ENCODE measurements at places on chromosomes 5 and 9.
A peak's percentile ranks its signal among the peaks of the same experiment; 100 is the strongest.

- DNase-seq = no peak
Observed at GRCh38 chr5:151048526-151048925, 28.1 kb downstream of the GPX3 start.

DNA sequence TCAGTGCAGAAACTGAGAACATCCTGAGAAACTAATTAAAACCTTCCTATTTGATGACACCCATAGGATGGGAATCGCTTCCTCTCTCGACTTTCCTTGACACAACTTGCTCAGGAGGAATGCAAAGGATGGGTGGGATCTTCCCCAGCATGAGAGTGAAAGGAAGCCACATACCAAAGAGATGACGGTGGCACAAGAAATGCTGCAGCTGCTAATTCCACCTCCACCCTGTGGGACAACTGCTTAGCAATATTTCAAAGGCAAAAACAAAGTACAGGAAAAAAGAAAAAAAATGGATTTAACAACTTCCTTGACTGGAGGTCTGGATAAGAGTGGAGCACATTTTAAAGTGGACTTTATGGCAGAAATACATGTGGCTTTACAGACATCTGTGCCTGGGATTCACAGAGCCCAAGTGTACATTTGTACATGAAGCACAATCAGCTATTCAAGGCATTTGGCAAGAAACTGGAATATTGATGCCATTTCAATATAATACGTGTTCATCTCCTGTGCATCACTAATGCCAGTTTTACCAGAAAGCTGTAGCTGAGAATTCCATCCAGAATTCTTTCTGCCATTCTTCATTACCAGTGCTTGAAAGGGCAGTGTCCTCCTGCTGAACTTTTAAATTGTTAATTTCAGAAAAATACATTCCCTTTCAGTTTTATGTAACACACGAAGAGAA, 359.2 kb upstream of the ACTBL2 start:
- no peak for DNase-seq

DNA sequence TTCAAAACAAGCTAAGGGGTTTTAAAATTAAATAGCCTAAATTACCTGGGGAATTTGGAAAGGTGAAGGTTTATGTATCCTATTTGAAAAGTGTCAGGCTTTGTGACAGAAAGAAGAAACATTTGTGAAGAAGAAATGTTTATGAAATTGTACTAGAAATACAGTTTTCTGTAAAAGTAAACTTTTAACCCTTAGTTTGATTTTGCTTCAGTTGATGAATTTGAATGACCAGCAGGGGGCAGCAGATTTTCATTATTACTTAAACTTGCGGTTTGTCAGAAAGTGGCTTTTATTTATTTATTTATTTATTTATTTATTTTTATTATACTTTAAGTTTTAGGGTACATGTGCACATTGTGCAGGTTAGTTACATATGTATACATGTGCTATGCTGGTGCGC, 58.1 kb downstream of the NNT start:
- DNase-seq = peak; percentile 13

- no peak for DNase-seq
Observed at GRCh38 chr5:143739746-143740145, 72.2 kb upstream of the HMHB1 start.

GRCh38 chr5:60802226-60802625, 41.8 kb downstream of the ELOVL7 start:
- DNase-seq = no peak

- DNase-seq = no peak
Observed at GRCh38 chr9:121363622-121363961, 6.5 kb downstream of the STOM start.

GRCh38 chr5:163888366-163888765, 382.9 kb downstream of the MAT2B start:
- DNase-seq = no peak

GRCh38 chr9:106035806-106036205, 341.5 kb downstream of the TMEM38B start:
- no peak for DNase-seq

GRCh38 chr9:122131401-122132001, 28.1 kb downstream of the NDUFA8 start:
- peak; percentile 36 for DNase-seq

DNA sequence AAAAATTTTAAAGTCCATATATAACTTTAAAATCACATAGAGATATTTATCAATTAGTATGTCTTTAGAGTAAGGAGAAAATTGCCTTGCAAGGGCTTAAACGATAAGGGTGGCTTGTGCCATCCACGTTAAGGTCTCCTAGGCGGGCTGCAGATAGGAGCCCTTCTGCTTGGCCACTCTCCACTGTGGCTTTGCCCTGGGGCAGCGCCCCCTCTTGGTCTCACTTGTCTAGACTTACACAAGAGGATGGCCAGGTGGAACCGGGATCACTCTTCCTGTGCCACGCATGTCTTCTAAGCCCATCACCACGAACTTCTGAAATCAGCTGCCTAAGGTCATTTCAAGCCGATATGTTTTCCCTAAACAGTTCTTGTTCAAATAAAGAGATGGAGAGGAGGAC, 2.9 kb downstream of the FPGS start:
- DNase-seq = no peak

DNA sequence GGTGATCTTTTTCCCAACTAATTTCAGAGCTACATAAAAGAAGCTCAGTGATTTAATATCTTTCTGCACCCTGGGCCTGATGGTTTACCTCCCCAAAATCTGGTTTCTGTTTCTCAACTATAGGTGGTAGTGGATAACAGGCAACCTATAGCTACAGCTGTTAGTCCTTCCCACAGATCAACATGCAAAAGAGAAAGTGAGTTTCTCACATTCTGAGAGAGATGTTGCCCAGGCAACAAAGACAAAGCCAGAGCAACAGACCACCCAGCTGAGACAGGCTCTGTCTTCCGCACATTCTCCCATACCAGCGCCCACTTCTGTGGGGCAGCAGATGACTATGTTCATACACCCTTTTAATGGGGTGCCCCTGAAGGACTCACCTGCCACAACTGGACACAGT, 40.7 kb upstream of the PPP2R2B start:
- no peak for DNase-seq

- no peak for DNase-seq
Observed at GRCh38 chr9:114689813-114690212, 7.8 kb upstream of the TEX48 start.

GRCh38 chr5:103224118-103224893, 34.3 kb upstream of the MACIR start:
- no peak for DNase-seq

- no peak for DNase-seq
Observed at GRCh38 chr9:108033976-108034964, 544.7 kb upstream of the KLF4 start.

DNA sequence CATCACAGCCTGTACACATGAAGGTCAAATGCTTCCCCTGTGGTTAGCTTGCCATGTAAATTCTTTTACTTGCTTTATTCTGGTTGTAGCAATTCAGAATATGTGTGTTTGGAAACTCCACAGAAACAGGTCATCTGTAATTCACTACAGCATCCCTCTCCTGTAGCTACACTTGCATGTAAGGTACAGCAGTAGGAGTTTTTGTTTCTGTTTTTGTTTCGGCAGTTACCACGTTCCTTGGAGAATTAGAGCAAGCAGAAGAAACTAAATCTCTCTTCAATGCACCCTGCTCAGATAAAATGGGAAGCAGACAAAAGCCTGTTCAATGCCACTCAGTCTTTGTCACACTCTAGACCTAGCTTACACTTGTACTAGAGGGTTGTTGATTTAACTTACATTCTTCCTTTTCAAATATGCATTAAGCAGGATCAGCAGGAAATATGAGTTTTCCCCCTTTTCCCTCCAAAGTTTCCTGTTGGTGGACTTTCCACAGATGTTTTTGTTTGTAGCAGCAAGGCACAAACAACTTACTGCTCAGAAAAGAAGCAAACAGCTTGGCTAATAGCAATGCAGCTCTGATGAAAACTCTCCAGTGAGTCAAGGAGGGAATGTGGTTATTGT, 80.9 kb downstream of the YIPF5 start:
- DNase-seq = no peak

DNA sequence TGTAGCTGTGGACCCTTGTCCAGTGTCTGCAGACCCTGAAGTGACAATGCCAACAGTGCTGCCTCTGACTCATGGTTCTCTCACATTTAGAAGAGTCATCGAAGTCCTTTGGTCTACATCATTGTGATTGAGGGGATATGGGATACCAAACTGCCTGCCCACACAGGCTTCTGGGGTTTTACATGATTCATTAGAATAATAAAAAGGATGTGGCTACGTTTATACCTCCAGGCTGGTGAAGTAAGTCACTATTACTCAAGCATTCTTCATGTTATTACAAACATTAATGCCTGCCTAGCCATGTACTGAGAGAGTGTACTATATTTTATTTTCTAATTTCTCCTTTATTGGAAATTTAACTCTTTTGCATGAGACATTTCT, 365.7 kb downstream of the SPATA31D1 start:
- DNase-seq = no peak

- peak; percentile 48 for DNase-seq
Observed at GRCh38 chr5:179495906-179496455, 54.4 kb upstream of the RUFY1 start.

DNA sequence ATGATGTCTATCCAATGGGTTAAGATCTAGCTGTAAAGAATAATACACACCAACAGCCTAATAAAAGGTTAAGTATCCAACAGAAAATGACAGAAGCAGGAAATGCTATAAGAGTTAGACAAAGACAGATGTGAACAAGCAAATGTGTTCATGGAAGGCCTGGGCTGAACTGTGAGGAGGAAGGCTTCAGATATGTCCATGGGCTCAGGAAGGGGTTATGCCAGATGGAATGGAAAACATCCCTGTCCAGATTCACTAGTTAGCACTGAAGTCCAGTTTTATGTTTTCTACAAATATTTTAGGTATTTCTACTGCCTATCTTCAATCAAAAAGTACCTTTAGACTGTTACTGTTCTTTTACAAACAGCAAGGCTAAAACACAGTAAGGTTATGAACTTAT, 27.1 kb downstream of the ERAP1 start:
- no peak for DNase-seq

- DNase-seq = no peak
Observed at GRCh38 chr5:33230467-33231078, 210.2 kb upstream of the TARS1 start.

- no peak for DNase-seq
Observed at GRCh38 chr9:127903557-127904475, 4.4 kb upstream of the ST6GALNAC6 start.

GRCh38 chr9:131960311-131960710, 119.4 kb downstream of the MED27 start:
- no peak for DNase-seq

DNA sequence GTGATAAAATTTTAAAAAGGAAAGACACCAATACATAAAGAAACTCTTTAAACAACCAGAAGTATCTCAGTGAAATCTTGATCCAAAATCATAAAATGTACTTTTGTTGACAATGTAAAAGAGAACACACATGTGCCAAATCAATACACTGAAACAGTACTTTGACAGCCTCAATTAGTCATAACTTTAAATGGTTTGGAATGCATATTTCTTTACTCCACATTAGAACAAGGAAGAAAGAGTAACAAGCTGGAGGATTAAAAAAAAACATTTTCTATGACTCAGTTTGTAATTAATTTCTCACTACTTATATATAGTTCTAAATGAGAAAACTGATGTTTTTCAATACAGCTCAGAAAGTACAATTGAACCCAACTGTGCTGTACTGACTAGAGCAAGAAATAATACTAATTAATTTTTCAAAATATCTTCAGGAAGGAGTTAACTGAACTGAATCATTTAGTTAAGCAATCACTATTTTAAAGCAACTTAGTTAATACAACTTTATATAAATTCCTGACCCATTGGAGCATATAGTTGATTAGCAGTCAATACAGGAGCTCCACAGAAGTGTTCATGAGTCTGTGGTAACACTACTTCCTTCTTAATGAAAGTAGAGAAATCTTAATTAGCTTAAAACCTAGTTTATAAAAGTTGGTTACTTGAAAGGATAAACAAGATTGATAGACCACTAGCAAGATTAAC, 101.0 kb downstream of the NR3C1 start:
- DNase-seq = no peak

GRCh38 chr5:73296772-73297171, 123.8 kb downstream of the TMEM174 start:
- no peak for DNase-seq

- DNase-seq = no peak
Observed at GRCh38 chr5:74966141-74967026, 86.0 kb downstream of the GCNT4 start.

DNA sequence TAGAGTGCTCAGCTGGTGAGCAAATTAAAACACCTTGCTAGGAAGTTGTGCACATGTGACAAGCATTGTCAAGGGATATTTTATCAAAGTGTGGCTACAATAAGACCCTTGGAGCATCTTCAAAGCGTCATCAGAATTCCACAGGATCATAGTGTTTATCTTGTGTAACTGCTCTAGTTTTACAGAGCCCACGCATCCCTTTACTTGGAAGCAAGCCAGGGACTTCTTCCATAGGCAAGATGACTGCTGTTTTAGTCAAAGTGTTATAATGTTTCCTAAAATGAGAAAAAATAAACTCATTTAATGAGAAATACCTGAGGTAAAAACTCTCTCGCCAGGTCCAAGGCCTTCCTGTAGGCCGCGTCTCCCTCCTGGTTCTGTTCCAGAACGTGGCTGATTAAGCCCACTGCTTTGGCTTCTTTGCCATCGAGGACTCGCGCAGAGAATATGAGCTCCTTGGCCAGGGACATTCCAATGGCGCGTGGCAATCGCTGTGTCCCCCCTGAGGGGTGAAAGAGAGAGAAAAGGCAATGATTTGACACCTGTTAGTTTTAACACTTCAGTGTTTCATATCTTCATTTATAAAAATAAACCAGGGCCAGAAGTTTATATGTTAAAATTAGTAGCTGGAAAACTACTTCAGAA, 141.1 kb downstream of the AUH start:
- no peak for DNase-seq

GRCh38 chr5:158398360-158399201, 539.6 kb upstream of the CLINT1 start:
- DNase-seq = no peak

DNA sequence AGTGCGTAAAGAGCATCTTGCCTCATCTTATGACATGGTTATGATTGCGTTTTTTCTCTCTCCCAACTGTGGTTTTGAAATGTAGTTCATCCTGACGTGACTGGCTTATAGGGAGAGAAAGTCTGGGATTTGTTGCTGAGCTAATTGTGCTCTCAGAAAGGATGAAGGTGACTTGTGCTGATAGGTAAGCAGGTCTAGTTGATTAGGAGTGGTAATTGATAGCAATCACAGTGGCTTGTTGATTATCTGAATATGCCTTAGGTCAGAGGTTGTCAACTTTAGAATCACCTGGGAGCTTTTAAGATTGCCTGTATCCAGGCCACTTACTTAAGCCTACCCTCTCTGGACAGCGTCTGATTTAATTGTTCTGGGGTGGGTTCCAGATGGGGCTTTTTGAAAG, 117.8 kb downstream of the TLE4 start:
- no peak for DNase-seq

DNA sequence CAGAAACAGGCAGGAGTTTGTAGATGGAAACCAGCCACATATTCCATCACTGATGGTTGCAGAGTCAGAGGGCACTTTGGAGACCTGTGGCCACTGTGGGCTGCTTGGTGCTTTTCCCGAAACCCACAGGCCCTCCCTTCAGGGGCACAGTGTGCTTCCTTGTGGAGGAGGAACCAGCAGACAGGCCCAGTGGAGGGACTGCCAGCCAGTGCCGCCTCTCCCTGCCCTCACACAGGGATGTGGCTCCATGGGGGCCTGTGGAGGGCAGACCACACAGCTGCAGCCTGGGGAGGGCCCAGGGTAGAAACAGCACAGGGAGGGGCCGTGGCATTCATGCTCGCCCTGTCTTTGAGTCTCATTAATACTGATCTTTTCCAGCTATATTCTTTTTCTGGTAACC, 35.2 kb downstream of the CEP72 start:
- DNase-seq = no peak

All from NCI-H524 treated with DMSO at 0.1 percent for 48 hours (cell line).